ENCODE measurements at places on chromosomes 13 and 19. TPM values are rescaled to one million over a fixed set of nuclear protein-coding genes. Genes with fewer than 3 reads are reported as not detected.
A peak's percentile ranks its signal among the peaks of the same experiment; 100 is the strongest.

- DNase-seq = no peak
Observed at GRCh38 chr19:2962018-2962670, 15.2 kb upstream of the TLE6 start.

GRCh38 chr13:83943530-83944279, 61.4 kb upstream of the SLITRK1 start:
- no peak for DNase-seq

- peak; percentile 85 for DNase-seq
Observed at GRCh38 chr19:10718205-10719196, 622 bp downstream of the DNM2 start.

DNA sequence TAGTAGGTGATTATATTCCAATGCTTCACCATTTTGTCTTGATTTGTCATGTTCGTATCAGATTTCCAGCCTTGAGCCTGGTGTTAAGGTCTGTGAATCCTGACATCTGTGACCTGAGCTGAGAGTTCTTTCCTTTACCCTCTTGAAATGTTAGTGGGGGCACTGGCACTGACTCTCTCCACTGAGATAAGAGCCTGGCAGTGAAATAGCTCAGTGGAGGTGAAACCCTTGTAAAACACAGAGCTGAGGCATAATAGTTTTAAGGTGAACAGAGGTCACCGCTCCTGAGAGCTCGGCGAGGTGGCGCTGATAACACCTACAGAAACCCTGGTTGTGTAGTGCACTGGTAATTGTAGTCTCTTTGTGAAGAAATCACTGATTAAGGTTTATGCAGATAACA, 748.2 kb downstream of the DIAPH3 start:
- no peak for DNase-seq

DNA sequence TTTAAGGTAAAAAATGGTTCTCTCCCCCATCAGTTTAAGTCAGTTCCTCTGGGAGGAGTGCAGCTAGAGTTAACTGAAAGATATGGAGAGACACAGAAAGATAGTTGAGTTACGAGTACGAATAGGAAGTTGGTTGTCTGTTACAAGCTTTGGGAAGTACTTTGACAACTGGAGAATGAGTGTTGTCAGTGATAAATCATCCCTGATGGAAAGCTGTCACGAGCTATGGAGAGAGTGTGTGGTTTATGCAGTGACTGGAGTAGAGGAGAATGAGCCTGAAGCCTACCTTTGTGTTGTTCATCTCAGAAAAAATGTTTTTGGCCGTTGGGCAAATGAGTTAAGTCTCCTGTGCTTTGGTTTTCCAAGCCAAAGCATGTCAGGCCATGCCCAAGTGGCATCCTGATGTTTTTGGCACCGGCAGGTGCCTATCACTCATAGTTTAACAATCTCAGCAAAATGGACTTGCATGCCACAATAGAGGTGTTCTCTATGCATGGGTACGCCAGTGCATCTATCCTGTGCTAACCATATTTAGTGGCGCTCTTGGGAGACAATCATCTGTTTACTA, 350.2 kb downstream of the IRS2 start:
- DNase-seq = no peak

DNA sequence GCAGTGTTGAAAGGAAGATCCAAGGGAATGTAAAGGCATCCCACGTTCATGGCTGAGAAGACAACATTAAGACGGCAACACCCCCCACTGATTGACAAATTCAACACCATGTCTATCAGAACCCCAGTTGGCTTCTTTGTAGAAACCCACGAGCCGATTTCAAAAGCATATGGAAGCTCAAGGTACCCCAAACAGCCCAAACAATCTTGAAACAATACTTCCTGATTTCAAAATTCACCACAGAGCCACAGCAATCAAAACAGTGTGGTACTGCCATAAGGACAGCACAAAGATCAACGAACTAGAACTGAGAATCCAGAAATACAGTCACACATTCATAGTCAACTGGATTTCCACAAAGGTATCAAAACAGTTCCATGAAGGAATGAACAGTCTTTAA, 6.2 kb downstream of the MIER2 start:
- no peak for DNase-seq

DNA sequence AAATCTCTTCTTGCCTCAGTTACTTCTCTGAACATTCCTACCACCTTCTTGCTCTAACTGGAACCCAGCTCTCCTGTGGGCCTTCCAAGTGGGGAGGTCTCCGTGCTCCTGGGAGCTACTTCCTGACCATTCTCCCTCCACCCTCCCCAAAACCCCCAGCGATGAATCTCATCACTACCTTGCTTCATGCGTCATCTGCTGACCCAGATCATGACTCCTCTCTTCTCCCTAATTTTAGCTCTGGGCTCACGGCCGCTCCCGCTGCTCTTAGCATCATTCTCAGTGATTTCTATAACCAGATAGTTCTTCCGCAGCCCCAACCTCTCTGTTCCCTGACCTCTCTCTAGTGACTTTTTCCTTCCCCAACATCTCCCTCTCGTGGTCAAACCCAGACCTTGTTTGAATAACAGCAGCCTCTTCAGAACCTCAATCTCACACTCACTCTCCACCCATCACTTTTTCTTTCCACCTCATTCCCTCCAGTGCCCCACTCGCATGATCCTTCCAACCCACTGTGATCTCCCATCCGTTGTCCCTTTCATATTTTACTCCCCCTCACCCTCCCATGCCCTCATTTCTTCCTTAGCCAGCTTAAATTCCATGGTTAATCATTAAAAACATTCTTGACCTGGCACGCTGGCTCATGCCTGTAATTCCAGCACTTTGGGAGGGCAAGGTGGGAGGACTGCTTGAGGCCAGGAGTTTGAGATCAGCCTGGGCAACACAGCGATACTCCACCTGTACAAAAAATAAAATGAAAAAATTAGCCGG, 21.8 kb downstream of the MRPS12 start:
- no peak for DNase-seq

DNA sequence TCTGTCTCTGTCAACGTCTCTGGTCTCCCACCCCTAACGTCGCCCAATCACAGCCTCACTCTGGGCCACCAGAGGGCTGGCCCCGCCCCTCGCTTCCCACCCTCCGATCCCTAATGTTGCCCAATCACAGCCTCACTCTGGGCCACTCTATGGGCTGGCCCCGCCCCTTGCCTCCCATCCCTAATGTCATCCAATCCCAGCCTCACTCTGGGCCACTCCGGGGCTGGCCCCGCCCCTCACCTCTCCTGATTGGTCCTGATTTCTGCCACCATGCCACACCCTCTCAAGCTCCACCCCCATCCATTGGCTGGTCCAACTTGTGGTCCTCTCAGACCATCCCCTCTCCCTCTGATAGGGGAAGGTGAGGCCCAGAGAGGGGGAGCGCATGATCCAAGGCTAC, 24.9 kb downstream of the CELF5 start:
- no peak for DNase-seq

Gene GAPDHS
- total RNA-seq = not detected

Gene IFNL1
- total RNA-seq = not detected

Gene PSG4
- not detected for total RNA-seq

Gene LILRA5
- 2.3 TPM for total RNA-seq

Gene PRODH2
- total RNA-seq = not detected

Gene CEBPA
- 2.1 TPM for total RNA-seq

Gene JSRP1
- not detected for total RNA-seq

Gene SERPINE3
- total RNA-seq = not detected
